Suppressor macrophage treated with lipopolysaccharide for 1 hour (primary cell): ENCODE measurements at places on chromosomes 7 and 10.

DNA sequence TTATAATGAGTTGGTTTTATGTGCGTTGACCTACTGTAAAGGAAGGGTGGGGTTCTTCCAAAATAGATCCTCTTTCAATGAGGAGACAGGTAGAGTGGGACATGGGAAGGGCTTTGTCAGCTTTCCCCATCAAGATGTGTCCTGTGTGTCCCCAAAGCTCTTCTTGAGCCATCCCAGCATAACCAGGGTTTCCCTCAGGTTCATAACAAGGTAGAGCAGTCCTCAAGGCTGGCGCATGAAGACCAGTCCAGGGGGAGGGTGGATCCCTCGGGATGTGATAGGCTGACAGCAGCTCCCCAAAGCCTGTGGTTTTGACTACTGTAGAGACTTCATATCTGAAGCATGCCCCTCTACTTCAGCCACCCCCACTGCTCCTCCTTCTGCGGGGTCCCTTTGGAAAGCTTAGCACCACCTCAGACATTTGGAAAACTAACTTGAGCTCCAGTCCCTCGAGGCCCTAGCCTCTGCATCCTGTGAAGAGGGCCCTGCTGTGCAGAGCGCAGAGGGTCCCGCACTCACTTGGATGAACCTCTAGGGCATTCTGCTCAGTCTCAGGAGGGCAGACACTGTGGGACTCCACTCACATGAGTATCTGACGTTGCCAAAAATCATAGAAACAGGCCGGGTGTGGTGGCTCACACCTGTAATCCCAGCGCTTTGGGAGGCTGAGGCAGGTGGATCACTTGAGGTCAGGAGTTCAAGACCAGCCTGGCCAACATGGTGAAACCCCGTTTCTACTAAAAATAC lies 1.1 kb upstream of the GIMAP8 start:
- DNase-seq = no peak

GRCh38 chr7:47634273-47634672 lies 52.4 kb upstream of the TNS3 start:
- DNase-seq = no peak

DNA sequence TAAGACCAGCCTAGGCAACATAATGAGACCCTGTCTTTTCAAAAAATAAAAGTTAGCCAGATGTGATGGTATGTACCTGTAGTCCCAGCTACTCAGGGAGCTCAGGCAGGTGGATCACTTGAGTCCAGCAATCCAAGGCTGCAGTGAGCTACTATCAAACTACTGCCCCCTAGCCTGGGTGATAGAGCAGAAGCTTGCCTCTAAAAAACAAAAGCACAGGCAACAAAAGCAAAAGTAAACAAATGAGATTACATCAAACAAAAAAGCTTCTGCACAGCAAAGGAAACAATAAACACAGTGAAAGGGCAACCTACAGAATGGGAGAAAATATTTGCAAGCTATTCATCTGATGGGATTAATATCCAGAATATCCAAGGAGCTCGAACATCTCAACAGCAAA lies 65.4 kb downstream of the FANK1 start:
- DNase-seq = no peak

DNA sequence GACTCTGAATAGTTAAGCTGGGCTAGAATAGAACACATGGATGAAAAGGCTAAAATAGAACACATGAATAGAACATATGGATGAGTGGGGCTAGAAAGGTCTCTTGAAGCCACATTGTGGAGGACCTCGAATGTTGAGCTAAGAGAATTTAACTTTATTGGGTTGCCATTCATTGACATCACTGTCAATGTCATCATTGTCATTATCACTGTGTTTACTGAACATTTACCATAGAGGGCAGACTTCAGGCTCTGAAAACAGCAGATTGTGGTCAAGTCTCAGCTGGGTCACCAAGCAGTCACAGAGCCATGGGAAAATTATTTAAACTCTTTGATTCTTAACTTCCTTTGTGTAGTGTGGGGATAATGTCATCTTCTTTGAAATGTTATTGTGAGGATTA lies 80.4 kb downstream of the WDFY4 start:
- DNase-seq = no peak

DNA sequence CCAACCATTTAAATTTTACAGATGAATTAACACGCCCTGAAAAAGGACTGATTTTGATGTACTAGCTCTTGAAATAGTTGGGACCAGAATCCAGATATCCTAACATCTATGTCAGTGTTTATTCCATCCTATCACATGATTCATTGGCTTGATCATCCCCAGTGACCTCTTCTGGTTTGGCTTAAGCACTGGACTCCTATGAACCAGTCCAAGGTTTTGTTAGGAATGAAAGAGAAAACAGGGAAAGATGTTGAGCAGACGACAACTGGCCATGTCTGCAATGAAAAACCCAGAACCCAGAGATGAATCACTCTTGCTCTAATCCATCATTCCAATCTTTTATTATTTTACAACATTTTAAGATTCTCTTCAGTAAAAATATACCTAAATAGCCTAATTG lies 1080.9 kb downstream of the SORCS1 start:
- no peak for DNase-seq

GRCh38 chr7:131109759-131110296 lies 217.8 kb upstream of the MKLN1 start:
- DNase-seq = peak; percentile 88

GRCh38 chr7:117776224-117776623 lies 97.0 kb downstream of the CTTNBP2 start:
- no peak for DNase-seq

DNA sequence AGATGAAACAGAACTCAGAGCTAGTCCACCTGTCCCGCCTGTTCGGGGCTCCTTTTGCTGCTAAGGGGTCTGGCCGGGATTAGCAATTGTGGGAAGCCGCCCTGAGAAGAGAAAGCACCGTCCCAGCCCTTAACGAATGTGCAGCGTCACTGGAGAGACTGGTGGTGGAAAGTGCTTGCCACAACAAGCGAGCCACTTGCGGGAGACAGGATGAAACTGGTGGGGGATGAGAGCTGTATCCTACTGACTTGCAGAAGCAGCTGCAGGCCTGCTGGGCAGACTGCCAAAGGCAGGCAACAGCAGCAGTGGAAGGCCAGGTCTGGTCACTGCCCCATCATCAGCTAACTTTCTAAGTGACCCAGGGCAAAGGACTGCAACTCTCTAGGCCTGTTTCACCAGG lies 95.4 kb downstream of the FAM53B start:
- peak; percentile 39 for DNase-seq

- no peak for DNase-seq
These were observed 51.0 kb upstream of the OSBPL3 start for GRCh38 chr7:25031007-25031406.

DNA sequence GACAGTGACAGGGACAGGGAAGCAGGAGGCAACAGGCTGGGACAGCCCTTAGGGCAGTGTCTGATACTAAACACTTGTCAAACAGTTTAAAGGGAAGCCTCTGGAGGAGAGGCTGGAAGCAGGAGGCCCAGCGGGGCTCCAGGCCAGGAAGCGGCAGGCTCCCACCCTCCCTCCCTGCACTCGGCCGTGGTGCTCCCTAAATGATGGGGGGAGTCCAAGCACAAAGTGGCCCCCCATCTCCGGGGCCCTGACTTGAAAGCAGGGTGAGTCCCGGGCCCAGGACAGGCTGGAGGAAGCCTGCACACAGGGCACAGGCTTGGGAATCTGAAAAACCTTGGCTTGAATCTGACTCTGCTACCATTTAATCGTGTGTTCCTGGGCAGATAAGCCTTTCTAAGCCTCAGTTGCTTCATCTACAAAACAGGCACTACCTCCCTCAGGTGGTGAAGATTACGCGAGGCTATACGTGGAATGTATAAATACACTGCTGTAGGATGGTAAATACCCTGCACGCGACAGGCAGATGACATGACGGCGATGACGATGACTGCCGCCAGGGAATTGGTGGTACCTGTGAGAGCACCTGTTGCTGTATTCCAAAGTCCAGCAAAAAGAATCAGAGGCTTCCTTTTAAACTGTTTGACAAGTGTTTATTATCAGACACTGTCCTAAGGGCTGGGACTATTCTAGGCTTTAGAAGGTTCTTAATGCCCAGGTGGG lies 34.1 kb downstream of the GBX1 start:
- no peak for DNase-seq

DNA sequence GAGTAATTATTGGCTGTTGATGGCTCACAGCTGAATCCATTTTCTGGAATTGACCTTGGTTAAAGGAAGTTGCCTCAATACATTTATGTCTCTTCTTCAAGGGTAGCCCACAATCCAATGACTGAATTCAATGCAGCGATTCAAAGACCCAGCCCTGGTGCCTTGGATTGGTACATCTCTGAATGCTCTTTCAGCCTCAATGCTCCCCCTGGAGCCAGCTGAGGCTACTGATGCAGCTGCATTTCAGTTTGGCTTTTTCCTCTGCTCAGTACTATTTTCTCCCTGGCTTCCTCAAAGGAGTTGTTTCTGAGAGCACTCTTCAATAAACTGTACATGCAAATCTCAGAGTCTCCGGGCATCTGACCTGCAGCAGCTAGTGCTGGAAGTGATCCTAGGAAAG lies 633 bp upstream of the EBLN1 start:
- DNase-seq = no peak

GRCh38 chr7:79403451-79403850 lies 50.0 kb downstream of the MAGI2 start:
- no peak for DNase-seq

GRCh38 chr10:57094083-57094482 lies 733.0 kb upstream of the ZWINT start:
- no peak for DNase-seq

- no peak for DNase-seq
These were observed 83.6 kb downstream of the KMT2E start for GRCh38 chr7:105097619-105098018.

DNA sequence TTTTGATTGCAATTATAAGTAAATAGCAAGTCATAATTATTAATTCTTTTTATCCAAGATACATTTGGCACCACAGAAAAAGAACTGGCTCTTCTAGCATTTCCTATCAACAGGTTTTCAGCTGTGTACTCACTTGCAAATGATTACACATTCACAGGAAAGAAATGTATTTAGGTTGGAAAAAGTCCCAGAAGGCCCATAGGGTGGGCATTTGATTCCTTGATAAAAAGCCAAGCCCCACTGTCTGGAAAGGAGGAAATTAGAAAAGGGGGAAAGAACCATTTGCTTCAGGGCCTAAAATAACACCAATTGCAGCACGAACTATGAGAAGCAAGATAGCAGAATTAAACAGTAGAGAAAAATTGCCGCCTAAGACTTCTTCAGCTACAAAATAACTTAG lies 80.8 kb upstream of the COL1A2 start:
- no peak for DNase-seq

GRCh38 chr7:45401851-45402250 lies 172.3 kb upstream of the ADCY1 start:
- DNase-seq = no peak

- no peak for DNase-seq
These were observed 6.3 kb downstream of the ALDH18A1 start for GRCh38 chr10:95650232-95650631.

DNA sequence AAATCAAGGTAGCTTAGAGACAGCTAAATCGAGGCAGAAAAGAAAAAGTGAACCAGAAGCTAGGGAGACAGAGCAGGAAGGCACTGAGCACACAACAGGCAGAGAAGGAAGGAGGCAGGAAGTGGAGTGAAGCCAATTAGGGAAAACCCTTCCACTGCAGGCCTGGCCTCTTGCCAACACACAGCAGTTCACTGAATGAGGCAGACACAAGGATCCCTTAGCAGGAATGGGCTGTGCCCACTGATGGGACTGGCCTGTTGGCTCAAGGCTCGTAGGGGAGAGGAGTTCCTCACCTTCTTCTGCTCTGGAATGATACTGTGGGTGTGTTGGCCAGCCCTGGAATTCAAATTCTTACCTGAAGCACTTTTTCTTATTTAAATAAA lies 220.3 kb upstream of the STK17A start:
- peak; percentile 14 for DNase-seq

DNA sequence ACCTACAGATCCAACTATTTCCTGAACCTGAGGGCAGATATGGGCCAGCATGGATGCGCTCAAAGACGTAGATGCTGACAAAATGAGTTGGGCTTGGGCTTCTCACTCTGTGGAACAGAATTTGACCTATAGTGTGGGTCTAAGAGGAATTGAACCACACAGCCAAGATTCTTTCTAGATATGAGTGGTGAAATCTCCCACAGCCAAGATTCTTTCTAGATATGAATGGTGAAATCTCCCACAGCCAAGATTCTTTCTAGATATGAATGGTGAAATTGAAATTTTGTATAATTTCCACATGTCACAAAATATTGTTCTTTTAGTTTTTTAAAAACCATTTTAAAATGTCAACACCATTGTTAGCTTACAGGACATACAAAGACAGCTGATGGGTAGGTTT lies 215.4 kb upstream of the LRGUK start:
- no peak for DNase-seq

DNA sequence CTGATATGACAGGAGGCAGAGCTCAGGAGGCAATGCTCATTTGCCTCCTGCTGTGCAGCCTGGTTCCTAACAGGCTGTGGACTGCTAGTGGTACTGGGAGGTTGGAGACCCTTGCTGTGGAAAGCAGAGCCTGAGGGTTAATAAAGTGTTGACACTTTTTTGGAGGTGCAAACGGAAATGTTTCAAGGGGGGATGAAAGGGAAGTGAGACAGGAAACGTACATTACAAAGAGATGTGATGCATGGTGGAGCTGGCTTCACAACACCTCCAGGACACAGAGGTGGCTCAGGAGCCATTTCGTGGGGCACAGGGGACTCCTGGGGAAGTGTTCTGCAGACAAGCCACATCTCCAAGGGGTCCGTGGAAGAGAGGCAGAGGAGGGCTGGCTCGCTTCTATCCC lies 137.6 kb upstream of the SVIL start:
- DNase-seq = no peak

DNA sequence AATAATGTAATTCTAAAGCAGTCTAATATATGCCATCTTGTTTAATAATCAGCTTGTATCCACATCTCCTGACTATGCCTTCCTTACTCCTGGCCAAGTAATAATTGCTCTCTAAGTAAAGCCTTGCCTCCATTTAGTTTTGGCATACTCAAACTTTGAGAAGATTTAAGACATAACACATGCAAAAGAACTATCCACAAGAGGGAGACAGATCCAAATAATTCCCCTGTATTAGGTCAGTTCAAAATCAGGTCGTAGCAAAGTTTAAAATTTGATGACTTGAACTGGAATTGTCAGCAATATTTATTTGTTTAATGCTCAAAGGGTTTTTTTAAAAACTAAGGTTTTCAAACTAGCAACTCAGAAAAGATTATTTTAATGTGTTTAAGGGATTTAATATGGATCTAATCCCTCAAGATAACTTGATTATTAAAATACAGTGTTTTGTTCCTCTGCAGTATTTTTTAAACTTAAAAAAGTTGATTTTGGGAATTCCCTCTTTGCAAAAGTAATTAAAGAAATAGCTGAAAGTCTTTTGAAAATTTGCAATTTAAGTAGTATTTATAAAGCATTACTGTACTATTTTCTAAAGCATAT lies 95.3 kb downstream of the HDAC9 start:
- peak; percentile 50 for DNase-seq

- DNase-seq = no peak
These were observed 292.5 kb downstream of the HDAC9 start for GRCh38 chr7:18788026-18788425.

DNA sequence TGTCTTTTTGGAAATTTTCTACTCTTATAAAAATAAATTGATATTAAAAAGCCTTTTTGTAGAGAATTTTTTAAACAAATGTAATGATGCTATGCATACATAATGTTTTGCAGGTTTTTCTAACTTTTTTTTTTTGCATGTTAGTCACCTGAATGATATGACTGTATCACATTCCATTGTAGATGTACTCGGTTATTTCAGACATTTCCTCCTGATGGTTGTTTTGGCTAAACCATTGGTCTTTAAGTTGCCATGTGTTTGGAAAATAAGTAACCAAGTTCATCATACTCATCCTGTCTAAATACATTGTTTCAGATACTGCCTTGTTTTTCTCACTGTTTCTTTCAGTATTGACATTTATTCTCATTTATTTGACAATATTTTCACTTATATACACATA lies 25.8 kb downstream of the NHLRC2 start:
- no peak for DNase-seq
